Nephron progenitor cell (in vitro differentiated cells): ENCODE measurements at places on chromosomes 16 and 17.

DNA sequence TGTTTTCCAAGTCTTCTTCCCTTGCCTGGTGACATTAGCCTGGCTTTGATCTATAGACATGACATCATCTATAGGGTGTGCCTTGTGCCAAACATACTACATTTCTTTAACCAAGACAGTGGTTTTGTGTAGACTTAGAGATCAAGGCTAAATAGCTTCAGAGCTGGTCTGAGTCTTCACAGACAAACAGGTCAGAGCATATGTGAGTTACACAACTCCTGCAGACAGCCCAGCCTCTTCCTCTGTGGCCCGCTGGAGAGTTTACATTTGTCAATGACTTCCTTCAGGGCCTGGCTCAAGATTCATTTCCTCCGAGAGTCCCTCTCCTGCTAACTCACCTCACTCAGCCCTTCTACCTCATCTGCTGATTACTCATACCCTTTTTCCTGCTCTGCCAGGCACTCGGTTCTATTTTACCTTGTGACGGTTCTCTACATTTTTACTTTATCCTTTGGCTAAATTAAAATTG is 73.1 kb upstream of the TANC2 start:
- no peak for DNase-seq

- DNase-seq: peak; percentile 45
Observed at GRCh38 chr17:74610108-74610507, 13.4 kb downstream of the CD300E start.

DNA sequence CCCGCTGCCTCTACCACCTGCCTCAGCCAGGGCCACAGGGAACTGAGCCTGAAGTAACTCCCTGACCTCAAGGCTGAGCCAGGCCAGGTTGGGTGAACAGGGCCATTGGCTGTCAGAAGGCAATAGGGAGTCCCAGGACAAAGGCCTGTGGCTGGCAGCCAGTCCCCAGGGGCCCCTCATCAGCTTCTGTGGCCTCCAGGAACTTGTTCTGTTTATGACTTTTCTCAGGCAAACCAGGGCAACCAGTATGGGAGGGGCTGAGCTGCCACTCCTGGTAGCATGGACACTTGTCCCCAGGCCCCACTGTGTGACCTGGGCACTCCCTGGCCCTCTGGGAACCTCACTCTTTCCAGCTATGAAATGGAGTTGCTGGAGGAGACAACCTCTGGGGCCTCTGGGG is 40.1 kb downstream of the CPNE2 start:
- peak; percentile 22 for DNase-seq

- DNase-seq: no peak
Observed at GRCh38 chr17:83080579-83080857, 1.1 kb downstream of the METRNL start.

DNA sequence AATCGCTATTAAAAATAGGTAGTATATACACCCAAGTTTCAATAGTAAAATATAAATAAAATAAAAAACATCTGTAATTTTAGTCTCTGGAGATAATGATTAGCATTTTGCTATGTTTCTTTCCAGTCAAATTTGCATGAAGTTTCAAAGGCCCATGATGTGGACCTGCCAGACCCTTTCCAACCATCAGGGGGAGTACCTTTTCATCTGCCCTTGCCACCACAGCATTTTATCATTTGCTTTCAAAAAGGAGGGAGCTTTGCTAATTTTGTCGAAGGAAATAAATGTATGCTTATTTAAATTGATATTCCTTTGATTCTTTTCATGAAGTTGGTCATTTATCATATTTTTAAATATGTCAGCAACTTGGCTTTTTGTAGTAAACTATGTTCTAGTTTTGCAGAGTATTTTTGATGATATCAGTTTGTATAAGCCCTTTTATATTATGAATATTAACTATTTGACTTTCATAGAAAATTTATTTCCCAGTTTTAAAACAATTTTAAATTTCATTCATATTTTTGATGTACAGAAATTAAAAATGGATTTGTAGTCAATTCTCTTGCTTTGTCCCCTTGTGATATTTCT is 115.2 kb upstream of the NETO2 start:
- DNase-seq: no peak

- DNase-seq: no peak
Observed at GRCh38 chr16:77970371-77970770, 52.0 kb upstream of the CLEC3A start.

DNA sequence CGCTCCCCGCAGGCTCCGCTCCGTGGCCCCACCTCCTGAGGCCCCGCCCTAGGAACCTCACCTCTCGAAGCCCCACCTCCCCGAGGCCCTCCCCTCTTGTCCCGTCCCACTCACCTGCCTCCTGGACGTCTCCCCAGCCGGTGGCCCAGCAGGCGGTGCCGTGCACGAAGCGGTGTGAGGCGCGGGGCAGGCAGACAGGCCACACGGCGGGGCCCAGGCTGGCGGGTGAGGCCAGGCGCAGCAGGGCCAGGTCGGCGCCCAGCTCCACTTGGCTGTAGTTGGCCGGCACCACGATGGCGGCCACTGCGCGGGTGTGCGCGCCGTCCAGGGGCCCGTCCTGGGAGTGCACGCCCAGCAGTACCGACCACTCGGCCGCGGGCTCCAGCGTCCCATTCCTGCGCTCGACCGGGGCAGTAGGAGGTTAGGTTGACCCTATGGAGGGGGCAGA is 1.6 kb downstream of the PRSS36 start:
- peak; percentile 39 for DNase-seq

GRCh38 chr16:87056083-87056482 is 261.1 kb downstream of the C16orf95 start:
- DNase-seq: no peak

- DNase-seq: no peak
Observed at GRCh38 chr16:27736431-27736830, 186.5 kb downstream of the KATNIP start.

DNA sequence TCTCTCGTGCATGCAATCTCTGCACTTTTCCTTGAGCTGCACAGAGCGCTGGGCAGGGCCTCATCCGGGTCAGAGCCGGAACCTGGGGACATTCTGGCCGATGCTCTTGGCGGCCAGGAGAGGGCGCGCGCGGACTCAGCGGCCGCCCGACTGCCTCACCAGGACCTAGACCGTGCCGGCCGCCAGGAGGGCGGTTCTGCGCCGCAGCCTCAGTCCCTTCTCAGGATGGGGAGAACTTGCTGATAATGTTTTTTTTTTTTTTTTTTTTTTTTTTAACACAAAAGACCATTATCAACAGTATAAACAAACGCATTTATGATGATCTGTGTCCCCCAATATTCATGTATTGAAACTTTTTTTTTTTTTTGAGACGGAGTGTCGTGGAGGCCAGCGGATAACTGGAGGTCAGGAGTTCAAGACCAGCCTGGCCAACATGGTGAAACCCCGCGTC is 8.1 kb upstream of the FLYWCH2 start:
- peak; percentile 66 for DNase-seq

DNA sequence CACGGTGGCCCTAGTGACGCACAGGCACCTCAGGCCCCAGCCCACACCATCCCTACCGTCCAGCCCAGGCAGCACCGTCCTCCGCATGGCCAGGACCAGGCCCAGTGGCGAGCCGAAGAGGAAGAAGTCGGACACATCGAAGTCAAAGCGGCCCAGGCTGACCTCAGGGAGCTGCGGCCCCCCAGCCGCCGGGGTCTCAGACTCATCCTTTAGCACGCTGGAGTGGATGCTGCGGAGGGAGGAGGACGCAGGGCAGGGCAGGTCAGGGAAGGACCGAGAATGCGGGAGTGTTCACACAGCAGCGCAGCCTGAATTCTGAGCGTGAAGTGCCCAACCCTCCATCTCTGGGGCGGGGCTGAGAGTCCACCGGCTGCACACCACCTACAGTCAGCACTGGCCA is 30.1 kb downstream of the PIMREG start:
- no peak for DNase-seq

DNA sequence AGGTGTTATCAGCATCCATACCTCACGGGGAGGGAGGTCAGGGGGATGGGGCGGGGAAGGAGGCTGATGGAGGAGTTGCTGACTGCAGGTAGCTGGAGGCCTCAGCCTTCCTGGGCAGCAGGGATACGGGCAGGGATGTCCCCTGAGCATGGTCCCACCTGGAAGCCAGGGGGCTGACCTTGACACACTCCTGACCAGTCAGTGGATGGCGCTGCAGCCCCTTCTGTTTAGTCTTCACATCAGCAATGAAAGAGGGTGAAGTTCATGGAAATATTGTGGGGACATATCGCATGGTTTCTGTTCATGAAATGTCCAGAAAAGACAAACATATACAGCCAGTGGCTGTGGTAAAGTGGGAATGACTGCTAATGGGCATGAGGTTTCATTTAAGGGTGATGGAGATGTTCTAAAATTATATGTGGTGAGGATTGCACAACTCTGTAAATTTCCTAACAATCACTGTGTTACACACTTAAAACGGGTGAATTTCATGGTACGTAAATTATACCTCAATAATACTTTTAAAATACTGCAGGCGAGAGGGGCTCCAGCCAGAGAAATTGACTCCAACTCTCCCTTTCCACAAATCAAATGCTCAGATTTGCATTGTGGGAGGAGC is 489.6 kb downstream of the CDH13 start:
- DNase-seq: no peak

- no peak for DNase-seq
Observed at GRCh38 chr17:70137451-70138230, 31.7 kb upstream of the KCNJ2 start.

DNA sequence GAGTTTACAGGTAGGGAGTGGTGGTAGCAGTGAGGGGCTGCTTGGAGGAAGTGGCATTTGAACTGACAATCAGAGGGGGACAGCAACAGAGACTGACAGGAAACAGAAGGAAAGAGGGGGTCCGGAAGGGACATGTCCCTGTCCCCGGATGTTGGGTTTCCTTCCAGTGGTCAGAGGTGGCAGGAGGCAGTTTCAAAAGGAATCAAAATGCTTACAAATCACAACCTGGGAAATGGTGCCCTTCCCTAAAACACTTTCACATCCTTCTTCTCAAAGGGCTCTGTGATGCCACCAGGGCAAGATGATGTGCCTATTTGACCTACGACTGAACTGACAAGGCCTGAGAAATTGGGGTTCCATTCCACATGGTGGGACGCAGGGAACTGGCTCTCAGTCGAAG is 19.7 kb downstream of the ADGRG1 start:
- no peak for DNase-seq

GRCh38 chr17:17472333-17472920 is 4.4 kb upstream of the MED9 start:
- no peak for DNase-seq

- DNase-seq: no peak
Observed at GRCh38 chr16:17316005-17316404, 154.8 kb downstream of the XYLT1 start.

- DNase-seq: no peak
Observed at GRCh38 chr16:53156516-53156915, 101.7 kb downstream of the CHD9 start.

- DNase-seq: no peak
Observed at GRCh38 chr16:55494994-55495421, 13.9 kb upstream of the LPCAT2 start.

DNA sequence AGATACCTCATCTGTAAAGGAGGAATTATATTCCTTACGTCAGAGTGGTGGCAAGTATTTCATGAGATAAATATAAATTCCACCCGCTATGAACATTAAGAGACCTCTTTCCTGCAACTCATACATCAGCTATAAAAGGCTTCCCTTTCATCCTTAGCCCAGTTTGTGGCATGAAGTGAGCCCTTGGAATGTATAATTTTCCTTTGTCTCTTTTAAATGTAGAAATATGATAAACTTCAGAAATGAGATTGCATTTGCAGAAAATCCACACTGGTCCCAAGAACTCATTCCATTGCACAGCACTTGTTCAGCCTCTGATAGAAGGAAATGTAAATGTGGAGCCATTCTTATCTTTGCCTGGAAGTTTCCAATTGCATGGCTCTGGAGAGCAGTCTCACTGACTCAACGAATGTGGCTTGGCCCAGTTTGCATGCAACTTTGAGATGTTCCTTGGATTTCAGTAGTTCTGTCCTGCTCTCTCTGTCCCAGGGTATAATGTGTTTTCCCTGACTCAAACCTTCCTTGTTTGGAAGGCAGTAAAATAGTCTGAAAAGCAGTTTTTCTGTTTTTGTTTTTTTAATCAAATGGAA is 746.4 kb downstream of the CDH11 start:
- DNase-seq: no peak

GRCh38 chr16:53024045-53024444 is 28.7 kb downstream of the CHD9NB start:
- DNase-seq: no peak

DNA sequence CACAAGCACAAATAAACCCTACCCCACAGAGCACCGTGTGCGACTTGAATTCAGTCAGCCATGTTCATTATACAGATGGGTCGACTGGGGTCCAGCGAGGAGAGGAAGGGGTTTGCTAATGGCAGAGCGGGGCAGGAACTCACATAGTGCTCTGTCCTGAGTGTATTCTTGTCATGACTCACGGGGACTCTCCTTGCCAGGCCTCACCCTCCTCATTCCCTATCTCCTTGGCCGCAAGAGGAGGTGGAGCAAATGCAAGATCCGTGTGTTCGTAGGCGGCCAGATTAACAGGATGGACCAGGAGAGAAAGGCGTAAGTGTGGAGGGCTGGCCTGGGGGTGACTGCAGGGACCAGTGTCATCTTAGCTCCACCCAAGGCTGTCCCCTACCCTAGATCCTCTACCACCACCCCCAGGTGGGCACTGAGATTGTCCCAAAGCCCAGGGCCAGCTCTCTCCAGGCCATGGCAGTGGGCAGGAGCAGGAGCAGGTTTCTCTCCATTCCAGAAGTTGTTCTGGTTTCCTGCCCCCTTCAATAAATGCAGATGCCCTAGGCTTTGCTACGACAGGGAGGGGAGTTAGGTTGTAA is 29.4 kb downstream of the SLC12A3 start:
- no peak for DNase-seq

DNA sequence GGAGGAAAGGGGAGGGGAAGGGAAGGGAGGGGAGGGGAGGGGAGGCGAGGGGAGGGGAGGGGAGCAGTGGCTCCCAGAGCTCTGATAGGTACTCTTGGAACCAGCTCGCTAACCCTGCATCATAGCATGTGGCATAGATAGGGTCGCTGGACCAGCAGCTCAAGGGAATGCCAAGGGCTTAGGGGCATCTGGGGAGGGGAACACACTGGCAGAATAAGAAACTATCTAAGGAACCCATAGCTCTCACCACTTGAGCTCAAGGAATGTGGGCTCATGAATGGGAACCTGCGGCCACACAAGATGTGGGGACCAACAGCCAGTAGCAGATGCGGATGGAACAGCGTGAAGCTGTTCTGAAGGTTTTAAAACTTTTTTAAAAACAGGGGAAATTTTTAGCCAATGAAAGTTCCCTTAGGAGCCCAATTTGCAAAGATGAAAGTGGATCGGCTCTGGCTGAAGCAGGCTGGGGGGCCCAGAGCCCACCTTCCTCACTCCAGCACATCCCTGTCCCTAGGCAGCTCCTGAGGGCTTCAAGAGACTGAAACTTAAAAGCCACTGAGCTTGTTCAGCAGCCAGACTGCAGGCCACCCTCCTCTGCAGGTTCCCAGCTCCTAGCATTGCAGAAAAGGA is 46.9 kb downstream of the PIMREG start:
- no peak for DNase-seq
